ENCODE measurements at places on chromosomes 1 and 21.

DNA sequence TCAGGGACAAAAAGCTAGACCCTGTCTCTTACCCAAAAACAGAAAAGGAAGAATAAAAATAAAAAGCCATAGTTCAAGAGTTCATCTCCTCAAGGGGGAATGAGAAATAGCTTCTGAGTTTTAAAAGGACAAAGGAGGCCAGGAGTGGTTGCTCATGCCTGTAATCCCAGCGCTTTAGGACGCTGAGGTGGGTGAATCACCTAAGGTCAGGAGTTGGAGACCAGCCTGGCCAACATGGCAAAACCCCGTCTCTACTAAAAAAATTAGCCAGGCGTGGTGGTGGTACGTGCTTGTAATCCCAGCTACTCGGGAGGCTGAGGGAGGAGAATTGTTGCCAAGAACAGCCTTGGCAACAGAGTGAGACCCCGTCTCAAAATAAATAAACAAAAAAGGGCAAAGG is 38.6 kb upstream of the CPLANE2 start:
- DNase-seq: no peak

DNA sequence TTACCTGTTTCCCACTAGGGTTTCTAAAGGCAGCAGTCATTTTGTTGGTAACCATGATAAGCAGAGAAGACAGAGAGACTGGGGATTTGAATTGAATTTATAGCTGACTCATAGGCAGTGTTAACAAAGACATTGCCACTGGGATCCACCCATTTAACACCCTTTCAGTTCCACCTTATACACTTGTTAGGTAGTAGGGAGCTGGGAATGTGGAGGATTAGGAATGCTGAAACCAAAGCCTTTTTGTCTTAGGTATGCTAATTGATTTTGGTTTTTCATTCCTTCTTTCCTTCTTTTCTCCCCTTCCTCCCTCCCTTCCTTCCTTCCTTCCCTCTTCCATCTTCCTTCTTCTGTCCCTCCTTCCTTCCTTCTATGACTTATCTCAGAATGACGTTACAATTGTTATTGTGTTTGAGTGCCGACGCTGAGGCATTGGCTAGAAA is 7.5 kb upstream of the EVI5 start:
- no peak for DNase-seq

DNA sequence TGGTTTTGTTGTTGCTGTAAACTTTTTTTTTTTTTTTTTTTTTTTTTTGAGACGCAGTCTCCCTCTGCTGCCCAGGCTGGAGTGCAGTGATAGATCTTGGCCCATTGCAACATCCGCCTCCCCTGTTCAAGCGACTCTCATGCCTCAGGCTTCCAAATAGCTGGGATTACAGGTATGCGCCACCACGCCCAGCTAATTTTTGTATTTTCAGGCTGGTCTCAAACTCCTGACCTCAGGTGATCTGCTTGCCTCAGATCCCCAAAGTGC is 78.9 kb upstream of the SLC45A1 start:
- no peak for DNase-seq

- DNase-seq: no peak
These were observed 20.5 kb upstream of the XPR1 start for GRCh38 chr1:180611016-180611930.

DNA sequence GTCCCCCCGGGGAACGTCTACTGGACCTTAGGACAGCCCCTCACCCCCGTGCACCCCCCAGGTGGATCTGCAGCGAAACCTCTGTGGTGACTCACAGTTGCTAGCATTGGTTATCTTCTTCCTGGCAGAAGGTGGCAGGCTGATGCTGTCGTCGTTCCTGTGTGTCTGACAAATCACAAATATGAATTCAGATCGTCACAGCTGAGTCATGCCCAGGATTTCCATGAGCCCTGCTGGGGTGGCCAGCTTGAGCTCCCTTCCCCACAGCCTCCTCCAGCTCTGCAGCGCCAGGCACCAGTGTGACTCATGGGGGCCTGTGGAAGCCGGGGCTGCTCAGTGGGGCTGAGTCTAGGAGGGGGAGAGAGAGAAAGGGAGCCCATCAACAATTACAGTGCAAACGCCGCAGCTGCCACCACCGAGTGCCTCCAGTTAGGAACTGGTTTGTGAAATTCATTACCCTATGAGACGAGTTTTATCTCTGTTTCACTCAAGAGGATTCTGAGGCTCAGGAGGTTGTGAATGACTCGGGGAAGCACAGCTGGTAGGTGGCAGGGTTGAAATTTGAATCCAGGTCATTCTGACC is 197.9 kb downstream of the DYRK1A start:
- DNase-seq: peak; percentile 87

GRCh38 chr1:229230140-229230892 is 40.6 kb upstream of the RAB4A start:
- DNase-seq: no peak

DNA sequence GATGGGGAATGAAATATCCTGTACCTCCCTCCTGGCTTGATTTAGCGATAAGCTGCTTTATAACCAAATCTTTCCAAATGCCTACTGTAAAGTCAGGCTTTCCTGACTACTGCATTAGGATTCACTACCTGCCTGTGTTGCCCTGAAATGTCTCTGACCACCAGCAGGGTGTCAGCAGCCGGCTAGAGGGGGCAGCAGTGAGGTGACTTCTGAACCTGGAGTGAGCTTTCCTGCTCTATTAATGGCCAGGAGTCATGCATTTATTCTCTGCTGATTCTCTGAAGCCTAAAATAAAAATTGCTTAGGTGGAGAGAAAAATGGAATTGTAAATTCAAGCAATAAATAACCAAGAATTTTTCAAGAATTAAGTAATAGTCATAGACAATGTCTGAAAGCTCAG is 2.5 kb downstream of the BACE2 start:
- DNase-seq: no peak

- no peak for DNase-seq
These were observed 47.4 kb upstream of the ENAH start for GRCh38 chr1:225700164-225700821.

- DNase-seq: no peak
These were observed 46.0 kb downstream of the MPZL1 start for GRCh38 chr1:167767761-167768160.

GRCh38 chr1:213244664-213245091 is 193.6 kb downstream of the RPS6KC1 start:
- DNase-seq: no peak

- DNase-seq: no peak
These were observed 176.8 kb downstream of the SLC45A1 start for GRCh38 chr1:8494681-8495080.

DNA sequence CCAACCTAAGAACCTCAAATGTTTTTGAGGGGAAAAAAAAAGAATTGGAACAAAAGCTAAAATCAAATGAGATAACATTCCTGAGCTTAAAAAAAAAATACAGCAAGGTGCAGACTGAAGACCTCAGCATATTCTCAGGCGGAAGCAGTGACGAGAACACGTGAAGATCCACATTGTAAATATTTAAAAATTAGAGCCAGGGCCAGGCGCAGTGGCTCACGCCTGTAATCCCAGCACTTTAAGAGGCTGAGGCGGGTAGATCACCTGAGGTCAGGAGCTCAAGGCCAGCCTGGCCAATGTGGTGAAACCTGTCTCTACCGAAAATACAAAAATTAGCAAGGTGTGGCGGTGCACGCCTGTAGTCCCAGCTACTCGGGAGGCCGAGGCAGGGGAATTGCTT is 15.7 kb downstream of the TFB2M start:
- no peak for DNase-seq

DNA sequence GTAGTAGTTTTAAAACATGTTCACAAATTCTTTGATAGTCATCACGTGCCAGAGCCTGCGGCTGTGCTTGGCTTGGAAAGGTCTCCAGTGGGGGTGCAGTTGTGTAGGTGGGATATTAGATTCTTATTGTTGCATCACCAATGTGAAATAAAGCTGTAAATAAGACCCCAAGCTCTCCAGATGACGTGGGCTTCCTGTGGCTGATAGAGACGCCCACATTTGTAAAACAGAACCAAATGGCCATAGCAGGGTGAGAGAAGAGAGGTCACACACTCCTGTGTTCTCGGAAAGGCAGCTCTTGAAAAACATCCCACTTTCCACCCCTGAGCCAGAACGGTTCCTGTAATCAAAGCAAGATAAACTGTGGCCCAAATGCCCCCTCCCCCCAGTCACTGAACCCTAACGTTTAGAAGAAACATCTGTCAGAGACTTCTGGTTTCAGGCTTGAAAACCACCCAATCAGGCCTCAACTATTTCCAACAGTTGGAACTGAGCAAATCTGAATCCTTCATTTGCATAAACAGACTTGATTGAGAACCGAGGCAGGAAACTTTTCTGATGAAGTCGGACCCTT is 6.6 kb upstream of the NTPCR start:
- DNase-seq: no peak

- DNase-seq: no peak
These were observed 738.4 kb downstream of the MATN1 start for GRCh38 chr1:29984862-29985605.

DNA sequence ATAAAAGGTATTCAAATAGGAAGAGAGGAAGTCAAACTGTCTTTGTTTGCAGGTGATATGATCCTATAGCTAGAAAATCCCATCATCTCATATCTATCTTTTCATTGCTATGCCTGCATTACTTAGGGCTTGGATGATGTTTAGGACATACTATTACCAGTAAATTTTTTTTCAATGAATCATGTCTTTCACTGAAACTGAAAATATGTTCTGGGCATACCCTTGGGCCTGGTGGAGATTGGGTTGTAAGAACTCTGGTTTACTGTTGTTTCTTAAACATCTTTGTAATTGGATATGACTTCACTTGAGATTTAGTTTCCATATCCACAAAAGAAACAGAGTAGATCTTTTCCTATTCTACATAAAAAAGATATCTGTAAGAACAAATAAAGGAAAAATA is 502.2 kb upstream of the PRMT6 start:
- DNase-seq: no peak

GRCh38 chr1:15843826-15844572 is 3.5 kb upstream of the SPEN start:
- DNase-seq: no peak

DNA sequence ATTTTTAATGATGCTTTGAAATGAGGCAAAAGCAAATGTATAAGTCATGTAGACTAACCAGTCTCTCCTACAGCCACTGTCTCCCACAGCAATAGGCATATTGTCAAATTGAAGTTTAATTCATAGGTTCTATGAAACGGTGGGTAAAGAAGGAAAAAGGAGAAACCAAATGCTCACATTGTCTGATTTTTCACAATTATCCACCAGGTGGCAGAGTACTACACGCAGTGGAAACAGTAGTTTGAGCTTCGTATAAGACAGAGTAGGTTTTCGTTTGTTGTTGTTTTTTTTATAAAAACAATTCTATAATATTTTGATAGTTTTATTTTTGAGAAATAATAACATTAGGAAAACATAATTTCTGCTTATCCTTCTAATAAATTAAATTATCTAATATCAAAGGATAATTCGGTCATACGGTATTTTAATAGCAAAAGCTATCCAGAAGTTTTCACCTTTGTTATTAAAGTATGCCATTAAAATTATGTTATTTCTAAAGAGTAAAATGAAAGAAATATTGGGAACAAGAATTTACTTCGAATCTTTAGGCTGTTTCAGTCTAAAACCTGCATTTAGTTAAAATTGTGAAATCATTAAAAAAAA is 39.1 kb downstream of the TYW3 start:
- no peak for DNase-seq

- no peak for DNase-seq
These were observed 17.6 kb downstream of the SLC2A1 start for GRCh38 chr1:42940851-42941639.

Measured in stimulated activated CD4-positive, alpha-beta T cell treated with anti-CD3 and anti-CD28 coated beads, TNF-alpha, amount 100 ng/mL, for 48 hours (primary cell).